ENCODE measurements at places on chromosomes 2 and 18. TPM values are rescaled to one million over a fixed set of nuclear protein-coding genes. Genes with fewer than 3 reads are reported as not detected.

Gene ASNSD1
- total RNA-seq, result 33.0 TPM

Gene CFAP65
- not detected for total RNA-seq

Gene ASB3
- 13.6 TPM for total RNA-seq

Gene TUBA4B
- 0.08 TPM for total RNA-seq

Gene PRSS56
- not detected for total RNA-seq

Gene KCNE4
- 0.33 TPM for total RNA-seq

DNA sequence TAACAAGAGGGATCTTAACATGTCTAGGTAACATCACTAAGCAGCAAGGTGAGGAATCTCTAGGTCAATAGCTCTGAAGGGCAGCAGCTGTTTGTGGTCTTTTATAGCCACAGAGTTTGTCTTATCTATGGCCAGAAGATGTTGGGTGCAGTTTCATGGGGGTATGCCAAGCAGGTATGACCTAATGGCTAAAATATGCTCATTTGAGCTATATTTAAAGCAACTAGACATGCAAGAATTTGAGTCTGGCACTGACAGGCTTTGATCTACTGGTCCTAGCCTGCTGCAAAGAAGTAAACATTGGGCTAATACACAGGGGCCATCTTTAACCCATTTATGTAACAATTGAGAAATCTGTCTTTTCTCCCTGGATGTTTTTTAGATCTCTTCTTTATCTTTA, 13.9 kb upstream of the UGP2 start:
- DNase-seq, result no peak

DNA sequence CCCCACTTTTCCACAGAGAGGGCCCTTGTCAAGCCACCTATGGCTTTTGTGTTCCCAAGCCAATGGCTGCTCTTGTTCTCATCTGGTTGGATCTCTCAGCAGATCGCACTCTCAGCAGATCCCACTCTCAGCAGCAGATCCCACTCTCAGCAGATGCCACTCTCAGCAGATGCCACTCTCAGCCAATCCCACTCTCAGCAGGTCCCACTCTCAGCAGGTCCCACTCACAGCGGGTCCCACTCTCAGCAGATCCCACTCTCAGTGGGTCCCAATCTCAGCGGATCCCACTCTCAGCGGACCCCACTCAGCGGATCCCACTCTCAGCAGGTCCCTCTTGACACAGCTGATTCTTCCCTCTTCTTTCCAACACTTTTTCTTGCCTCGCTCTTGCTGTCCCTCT, 59.3 kb upstream of the MGAT4A start:
- DNase-seq, result no peak

DNA sequence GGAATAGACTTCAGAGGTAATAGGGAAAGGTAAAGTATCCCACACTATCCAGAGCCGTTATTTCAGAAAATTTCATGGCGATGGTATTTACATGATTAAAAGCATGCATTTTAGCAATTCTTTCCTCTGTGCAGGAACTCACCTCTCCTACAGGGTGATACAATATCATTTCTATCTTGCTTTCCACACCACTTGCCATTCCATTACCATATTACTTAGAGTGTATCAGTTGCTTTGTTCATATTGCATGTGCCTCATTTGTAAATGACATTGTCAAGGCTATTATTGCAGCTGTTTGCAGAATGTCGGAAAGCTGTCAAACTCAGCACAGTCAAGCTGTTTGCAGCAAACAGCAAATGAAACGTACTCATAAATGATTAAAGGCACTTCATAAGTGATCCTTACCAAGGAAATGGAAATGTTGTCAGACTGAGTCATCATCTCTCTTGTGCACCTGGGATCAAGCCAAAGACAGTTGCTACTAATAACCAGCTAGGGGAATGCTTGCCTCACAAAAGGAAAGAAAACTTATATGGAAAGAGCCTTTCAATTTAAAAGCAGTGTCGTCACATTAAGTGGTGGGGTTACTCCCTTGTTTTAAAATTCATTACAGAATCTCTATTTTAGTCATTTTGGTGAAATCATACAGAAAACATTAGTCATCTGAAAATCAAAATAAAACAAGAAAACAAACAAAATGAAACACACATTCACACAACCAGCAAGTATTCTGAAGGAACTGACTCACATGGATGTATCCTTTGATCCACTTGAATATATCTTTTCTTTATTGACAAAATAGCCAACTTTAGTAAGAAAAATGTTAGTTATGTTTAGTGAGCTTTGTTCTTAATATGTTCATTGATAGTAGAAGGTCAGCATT, 1064.1 kb upstream of the CNTNAP5 start:
- no peak for DNase-seq

- DNase-seq, result no peak
Observed at GRCh38 chr18:30481871-30482270, 560.7 kb downstream of the DSC3 start.

DNA sequence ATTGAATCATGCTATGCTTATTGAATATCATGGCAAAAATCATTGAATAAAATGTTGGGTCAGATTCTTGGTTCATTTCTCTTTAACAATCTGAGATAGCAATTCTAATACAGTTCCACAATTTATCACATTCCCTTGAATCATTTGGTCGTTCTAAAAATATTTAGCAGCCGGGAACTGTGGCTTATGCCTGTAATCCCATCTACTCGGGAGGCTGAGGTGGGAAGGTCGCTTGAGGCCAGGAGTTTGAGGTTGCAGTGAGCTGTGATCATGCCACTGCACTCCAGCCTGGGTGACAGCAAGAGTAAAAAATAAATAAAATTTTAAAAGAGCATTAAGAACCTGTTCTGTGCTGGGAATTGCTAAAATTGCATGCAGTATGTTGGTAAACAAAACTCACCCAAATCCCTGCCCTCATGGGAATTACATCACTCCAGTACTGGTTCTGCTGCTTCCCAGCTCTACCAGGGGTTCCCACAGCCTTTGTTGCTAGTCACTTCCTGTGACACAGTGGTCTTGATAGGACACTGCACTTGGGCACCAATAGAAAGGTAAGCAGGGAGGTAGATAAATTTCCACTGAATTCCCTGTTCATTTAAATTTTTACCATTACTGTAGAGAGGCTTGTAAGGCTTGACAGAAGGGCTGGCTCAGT, 200.4 kb downstream of the CTNNA2 start:
- no peak for DNase-seq

DNA sequence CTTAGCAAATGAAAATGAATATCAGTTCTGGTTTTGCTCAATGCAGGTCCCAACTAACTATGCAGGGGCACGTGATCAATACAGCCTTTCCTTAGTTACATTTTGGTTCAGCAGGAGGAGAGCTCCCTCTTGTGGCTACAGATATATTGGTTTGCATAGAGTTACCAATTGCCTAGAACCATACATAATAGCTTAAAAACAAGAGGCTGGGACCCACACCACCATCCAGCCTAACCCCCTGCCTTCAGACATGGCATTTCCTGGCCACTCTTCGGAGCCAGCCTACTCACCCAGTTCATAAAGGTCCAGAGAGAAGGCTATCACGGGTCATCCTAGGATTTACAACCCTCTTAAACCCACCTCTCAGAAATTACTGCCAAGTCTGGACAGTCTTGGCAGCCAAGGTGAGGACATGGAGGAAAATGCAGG, 10.5 kb downstream of the CCDC93 start:
- peak; percentile 44 for DNase-seq

DNA sequence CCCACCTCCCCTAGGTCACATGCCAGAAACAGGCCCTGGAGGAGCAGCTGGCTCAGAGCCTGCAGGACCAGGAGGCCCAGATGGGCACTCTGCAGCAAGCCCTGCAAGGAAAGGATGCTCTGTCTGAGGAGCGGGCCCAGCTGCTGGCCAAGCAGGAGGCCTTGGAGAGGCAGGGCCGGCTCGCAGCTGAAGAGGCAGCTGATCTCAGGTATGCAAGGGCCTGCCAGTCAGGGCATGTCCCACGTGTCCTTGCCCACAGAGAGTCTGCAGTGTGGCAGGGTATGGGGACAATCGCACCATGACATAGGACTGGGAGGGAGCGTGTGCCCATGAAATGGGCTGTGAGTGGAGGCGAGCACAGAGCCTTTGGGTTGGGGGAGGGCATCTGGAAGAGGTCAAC, 39.9 kb downstream of the CROCC2 start:
- peak; percentile 27 for DNase-seq

DNA sequence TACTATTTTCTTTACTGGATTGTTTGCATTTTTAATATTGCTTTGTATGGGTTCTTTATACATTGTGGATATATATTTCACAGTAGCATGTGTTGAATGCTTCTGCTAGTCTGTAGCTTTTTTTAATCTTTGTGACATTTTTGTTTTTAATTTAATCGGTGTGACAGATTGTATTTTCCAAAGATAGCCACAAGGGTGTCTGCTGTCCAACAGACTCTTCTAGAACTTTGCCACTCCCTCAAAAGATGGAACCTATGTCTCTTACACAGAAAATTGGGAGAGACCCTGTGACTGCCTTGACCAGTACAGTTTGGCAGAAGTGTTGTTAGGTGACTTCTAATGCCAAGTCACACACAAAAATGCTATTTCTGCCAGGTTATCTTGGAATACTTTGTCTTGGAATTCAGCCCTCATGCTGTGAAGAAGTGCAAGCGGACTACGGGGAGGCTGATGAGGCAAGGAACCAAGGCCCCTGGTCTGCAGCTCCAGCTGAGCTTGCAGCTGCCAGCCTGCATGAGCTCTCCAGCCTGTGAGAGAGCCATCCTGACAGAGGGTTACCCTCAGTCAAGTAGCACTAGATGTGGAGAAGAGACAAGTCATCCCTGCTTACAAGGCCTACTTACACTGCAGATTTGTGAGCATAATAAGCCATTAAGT, 110.8 kb downstream of the TDRD15 start:
- DNase-seq, result no peak

GRCh38 chr2:222057347-222058073, 241.3 kb downstream of the PAX3 start:
- DNase-seq, result no peak

DNA sequence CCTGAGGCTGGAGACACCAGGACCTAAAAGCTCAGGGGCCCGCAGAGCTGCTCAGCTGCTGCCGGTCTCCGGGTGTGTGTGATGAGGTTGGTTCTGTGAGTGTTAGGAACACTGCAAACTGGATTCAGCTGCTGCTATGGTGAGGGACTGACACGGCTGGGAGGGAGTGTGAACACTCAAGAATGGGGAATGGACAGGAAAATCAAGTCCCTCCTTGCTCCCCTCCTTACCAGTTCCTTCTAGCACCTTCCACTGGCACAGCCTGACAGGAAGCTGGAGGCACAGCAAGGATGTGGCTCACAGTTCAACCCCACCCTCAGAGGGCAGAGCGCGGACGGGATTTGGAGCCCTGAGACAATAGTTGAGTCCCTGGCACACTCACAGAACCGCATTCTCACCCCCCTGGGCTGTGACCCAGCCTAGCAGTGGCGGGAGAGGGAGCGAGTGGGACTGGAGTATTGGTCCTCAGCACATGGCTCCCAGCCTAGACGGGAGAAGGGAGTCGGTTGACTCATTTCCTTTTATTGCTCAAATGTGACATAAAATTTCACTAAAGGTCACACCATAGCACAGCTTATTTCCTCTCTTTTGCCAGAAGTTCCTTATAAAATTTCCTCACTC, 42.5 kb downstream of the LRRC30 start:
- no peak for DNase-seq

GRCh38 chr18:12726774-12727550, 24.1 kb downstream of the PSMG2 start:
- peak; percentile 74 for DNase-seq

- DNase-seq, result no peak
Observed at GRCh38 chr2:75047992-75048625, 89.7 kb downstream of the POLE4 start.

DNA sequence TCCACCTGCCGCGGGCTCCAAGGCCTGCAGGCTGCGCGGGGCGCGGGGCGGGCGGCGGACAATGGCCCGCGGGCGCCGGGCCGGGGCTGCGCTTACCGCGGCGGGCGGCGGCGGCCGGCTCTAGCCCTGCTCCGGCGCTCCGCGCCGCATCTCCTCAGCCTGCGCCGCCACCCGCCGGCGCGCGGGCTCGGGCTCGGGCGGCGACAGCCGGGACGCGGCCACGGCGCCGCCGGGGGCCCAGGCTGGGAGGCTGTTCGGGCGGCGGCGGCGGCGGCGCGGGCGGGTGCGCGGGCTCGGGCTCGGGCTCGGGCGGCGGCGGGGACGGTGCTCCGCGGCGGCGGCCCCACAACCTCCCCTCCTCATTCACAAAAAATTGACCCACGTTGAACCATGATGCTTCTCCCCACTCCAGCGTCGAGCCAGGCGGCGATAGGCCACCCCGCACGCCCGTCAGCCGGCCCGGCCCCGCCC, at the start of gene HDAC4:
HDAC4 (minus strand) TSS at position 425 of the 471 bp plus-strand sequence. CDS start 48,321 bp downstream, outside the sequence.
- no peak for DNase-seq

DNA sequence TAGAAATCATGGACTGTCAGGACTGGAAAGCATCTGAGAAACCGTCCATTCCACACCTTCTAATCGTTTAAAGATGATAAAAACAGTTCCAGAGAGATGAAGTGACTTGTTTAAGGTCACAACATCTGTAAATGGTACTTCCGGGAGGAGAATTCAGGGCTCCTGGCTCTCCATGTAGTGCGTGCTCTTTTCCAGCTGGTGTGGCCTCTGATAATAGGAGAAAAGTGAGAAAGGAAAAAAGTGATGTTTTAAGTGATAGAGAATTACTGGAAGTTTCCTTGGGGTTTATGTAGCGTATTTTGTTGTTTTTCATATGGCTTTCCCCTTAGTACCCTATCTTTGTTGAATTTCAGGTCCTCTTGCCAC, 663 bp downstream of the C2orf49 start:
- no peak for DNase-seq

DNA sequence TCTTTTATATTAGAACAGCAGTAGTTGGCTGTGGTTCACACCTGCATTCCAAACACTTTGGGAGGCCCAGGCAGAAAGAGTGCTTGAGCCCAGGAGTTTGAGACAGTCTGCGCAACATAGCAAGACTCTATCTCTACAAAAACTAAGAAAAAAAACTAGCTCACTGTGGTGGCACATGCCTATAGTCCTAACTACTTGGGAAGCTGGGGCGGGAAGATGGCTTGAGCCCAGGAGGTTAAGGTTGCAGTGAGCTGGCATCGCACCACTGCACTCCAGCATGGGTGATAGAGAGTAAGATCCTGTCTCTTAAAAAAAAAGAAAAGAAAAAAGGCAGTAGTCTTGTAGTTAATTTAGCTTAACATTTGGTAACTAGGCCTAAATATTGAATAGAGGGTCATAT, 136.6 kb downstream of the AGPS start:
- no peak for DNase-seq

GRCh38 chr2:80896576-80896975, 592.0 kb upstream of the LRRTM1 start:
- no peak for DNase-seq

All from liver (tissue), 10 donors.